ENCODE measurements at places on chromosomes 1 and 21. TPM values are rescaled to one million over a fixed set of nuclear protein-coding genes. Genes with fewer than 3 reads are reported as not detected.

PIP5K1A gene
- 33.9 TPM for polyA plus RNA-seq

CR1 gene
- not detected for polyA plus RNA-seq

INKA2 gene
- 1.2 TPM for polyA plus RNA-seq

TAS1R1 gene
- polyA plus RNA-seq, result not detected

KRTAP21-2 gene
- not detected for polyA plus RNA-seq

NUP210L gene
- polyA plus RNA-seq, result not detected

E2F2 gene
- polyA plus RNA-seq, result 0.51 TPM

SPATA21 gene
- polyA plus RNA-seq, result not detected

FCRL2 gene
- not detected for polyA plus RNA-seq

ST6GALNAC5 gene
- 4.8 TPM for polyA plus RNA-seq

FAM72A gene
- 4.3 TPM for polyA plus RNA-seq

SCYL3 gene
- 5.8 TPM for polyA plus RNA-seq

AADACL4 gene
- polyA plus RNA-seq, result not detected

GJB3 gene
- not detected for polyA plus RNA-seq

RRAGC gene
- polyA plus RNA-seq, result 19.1 TPM

MPC2 gene
- 188 TPM for polyA plus RNA-seq

ADGRB2 gene
- polyA plus RNA-seq, result 1.3 TPM

CR1L gene
- not detected for polyA plus RNA-seq

S100A1 gene
- not detected for polyA plus RNA-seq

WNT9A gene
- polyA plus RNA-seq, result 0.09 TPM

LCE3A gene
- polyA plus RNA-seq, result not detected

SMIM1 gene
- polyA plus RNA-seq, result not detected

GBP5 gene
- 1.2 TPM for polyA plus RNA-seq

EPHA10 gene
- not detected for polyA plus RNA-seq

ACTA1 gene
- polyA plus RNA-seq, result not detected

CAPN8 gene
- polyA plus RNA-seq, result not detected

MIXL1 gene
- polyA plus RNA-seq, result not detected

NEK2 gene
- 10.6 TPM for polyA plus RNA-seq

CPLANE2 gene
- 3.5 TPM for polyA plus RNA-seq

TRMT1L gene
- 9.2 TPM for polyA plus RNA-seq

RIIAD1 gene
- polyA plus RNA-seq, result 1.2 TPM

S100A14 gene
- polyA plus RNA-seq, result 0.32 TPM

SZRD1 gene
- 63.8 TPM for polyA plus RNA-seq

SLC16A4 gene
- polyA plus RNA-seq, result 15.6 TPM

TRIM46 gene
- 1.6 TPM for polyA plus RNA-seq

GPR37L1 gene
- polyA plus RNA-seq, result 0.03 TPM

RABGGTB gene
- polyA plus RNA-seq, result 22.8 TPM

ADGRL2 gene
- 12.3 TPM for polyA plus RNA-seq
